ENCODE measurements at places on chromosomes 11 and 22.
A peak's percentile ranks its signal among the peaks of the same experiment; 100 is the strongest.

DNA sequence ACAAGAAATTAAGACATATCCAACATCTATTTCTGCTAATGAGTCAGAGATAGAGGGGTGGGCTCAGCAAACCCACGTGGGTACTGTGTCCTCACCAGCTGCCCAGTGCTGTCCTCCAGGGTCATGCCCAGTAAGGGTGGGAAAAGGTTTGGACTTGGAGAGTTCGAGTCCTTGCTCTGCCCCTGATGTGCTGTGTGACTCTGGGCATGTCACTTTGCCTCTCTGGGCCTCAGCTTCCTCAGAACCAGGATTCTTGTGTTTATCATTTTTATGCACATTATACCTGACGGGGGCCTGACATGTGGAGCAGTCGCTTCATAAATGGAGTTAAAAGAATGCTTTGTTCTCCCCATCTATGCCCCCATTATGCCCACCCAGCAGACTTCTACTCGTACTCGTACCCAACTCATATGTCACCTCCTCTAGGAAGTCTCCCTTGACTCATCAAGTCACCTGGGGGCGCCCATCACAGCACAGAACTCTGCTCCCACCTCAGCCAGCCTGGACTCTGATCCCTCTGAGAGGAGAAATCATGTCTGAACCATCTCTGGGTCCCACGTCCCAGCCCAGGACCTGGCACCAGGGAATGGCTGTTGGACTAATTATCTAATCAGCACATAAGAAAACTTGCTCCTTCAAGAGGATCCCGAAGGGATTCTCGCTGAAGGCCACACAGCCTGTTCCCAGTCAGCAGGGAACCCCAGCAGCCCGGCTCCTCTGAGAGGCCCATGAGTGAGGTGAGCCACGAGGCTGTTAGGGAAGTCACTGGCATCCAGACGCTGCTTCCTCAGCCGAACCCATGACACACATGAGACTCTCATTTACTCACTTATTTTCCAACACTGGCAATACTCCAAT is 38.7 kb upstream of the TSKU start:
- H3K36me3 ChIP-seq = no peaks in the 10 kb centered on the region
- no peak for DNase-seq
- no peak overlapping the region for H3K4me3 ChIP-seq
- peaks cover 6% of the 10 kb centered on the region for H3K27me3 ChIP-seq
- H3K4me1 ChIP-seq = no peaks in the 10 kb centered on the region
- H3K27ac ChIP-seq = no peak overlapping the region

GRCh38 chr11:60307507-60308195 is 19.4 kb upstream of the MS4A6E start:
- no peaks in the 10 kb centered on the region for H3K27me3 ChIP-seq
- no peak overlapping the region for H3K27ac ChIP-seq
- no peaks in the 10 kb centered on the region for H3K36me3 ChIP-seq
- peaks cover 7% of the 10 kb centered on the region for H3K4me1 ChIP-seq
- no peak overlapping the region for H3K4me3 ChIP-seq

DNA sequence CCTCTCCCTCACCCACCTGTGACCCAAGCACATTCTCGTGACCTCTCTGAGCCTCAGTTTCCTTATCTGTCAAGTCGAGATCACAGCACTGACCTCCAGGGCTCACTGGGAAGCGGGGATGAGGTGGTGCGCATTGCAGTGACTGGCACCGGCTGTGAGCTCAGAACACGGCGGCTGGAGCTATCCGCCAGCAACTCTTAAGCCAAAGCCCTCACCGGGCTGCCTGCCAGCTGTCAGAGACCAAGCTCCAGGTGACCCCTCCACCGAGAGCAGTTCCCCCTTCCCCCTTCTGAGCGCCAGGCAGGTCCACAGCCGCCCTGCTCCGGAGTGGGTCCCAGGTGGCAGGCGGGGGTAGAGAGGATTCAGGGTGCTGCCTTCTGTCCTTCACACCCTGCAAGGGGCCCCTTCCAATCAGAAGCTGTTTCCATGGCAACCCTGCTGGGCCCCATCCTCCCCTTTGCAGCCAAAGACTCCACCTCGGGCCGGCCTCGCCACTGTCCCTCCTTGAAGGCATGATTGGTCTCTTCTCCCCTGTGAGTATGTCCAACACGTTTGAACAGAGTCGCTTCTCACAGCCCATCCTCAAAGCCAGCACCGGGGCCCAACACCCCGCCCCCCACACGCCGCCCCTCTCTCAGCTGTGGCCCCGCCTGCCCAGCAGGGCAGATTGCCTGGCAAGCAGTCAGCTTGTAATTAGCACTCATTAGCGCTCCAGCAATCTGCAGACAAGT is 98.7 kb downstream of the WNT7B start:
- H3K4me1 ChIP-seq = no peaks in the 10 kb centered on the region
- no peak overlapping the region for H3K27ac ChIP-seq
- no peak overlapping the region for H3K4me3 ChIP-seq
- H3K27me3 ChIP-seq = peaks cover 17% of the 10 kb centered on the region
- H3K36me3 ChIP-seq = no peaks in the 10 kb centered on the region
- DNase-seq = no peak

DNA sequence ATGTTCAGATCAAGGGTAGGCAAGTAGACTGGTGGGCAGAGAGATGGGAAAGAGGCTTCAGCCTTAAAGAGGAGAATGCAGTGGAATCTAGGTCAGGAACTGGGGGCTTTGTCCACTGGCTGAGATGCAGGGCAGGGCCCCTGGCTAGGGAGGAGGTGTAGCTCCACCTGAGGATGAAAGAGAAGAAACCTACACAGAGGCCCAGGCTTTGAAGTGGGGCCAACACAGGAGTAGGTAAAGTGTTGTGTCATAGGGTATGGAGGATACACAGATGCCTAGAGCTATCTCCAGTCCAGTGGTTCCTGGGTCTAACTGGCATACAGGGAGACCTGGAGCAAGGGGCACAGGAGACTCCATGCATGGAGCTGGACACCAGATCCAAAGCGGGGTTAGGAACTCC is 73.5 kb downstream of the RASSF10 start:
- no peaks in the 10 kb centered on the region for H3K36me3 ChIP-seq
- no peaks in the 10 kb centered on the region for H3K4me1 ChIP-seq
- DNase-seq = no peak
- H3K27ac ChIP-seq = no peak overlapping the region

DNA sequence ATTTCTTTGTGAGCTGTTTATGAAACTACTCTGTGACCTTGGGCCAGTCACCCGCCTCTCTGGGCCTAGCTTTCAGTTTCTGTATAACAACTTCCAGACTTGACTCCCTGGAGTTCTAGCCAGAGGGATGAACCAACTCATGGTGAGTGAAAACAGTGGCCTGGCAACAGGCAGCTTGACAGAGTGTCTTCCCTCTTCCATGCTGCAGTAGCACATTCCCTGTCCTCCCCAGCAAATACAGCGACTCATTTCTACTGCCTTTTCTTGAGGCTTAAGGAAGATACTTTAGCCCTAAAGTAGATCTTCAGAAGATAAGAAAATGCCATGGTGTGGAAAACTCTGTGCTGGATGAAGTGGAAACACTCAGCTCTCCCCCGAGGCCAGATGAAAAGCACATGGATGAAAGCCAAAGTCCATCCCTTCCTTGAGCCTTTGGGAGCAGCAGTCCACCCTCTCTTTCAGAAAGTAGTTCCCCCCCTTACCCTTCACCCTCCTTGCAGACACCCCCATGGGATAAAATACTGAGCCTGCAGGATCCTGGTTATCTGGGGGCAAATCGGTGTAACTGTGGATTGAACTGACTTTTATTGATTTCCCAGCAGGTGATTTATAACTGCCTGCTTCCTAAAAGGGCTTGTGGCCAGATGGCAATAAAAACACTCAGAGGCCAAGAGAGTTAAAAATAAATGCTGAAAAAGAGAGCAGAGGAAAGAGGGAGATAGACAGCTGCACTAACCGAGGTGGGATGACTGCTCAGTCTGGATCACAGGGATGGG is 24.1 kb downstream of the IRAG1 start:
- H3K4me1 ChIP-seq = peaks cover 9% of the 10 kb centered on the region
- no peak for DNase-seq
- peaks cover 23% of the 10 kb centered on the region for H3K27me3 ChIP-seq
- no peak overlapping the region for H3K27ac ChIP-seq

DNA sequence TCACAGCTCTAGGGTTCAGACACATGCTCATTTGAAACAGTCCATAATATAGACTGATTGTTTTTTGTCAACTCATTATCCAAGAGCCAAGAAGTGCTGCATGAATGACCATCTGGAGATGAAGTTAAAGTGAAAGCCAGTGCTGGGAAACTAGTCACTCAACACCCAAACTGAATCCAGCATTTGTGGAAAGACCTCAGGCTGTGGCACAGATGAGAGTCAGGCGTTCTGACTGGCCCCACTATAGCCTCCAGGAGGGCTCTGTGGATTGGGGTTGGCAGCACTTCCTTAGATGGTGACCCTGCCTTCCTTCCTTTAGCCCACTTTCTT is 2.1 kb downstream of the FEZ1 start:
- H3K36me3 ChIP-seq = no peaks in the 10 kb centered on the region
- peaks cover 50% of the 10 kb centered on the region for H3K27me3 ChIP-seq
- H3K4me1 ChIP-seq = peaks cover 22% of the 10 kb centered on the region
- H3K27ac ChIP-seq = no peak overlapping the region
- peak overlapping the region; percentile 86 for H3K4me3 ChIP-seq

DNA sequence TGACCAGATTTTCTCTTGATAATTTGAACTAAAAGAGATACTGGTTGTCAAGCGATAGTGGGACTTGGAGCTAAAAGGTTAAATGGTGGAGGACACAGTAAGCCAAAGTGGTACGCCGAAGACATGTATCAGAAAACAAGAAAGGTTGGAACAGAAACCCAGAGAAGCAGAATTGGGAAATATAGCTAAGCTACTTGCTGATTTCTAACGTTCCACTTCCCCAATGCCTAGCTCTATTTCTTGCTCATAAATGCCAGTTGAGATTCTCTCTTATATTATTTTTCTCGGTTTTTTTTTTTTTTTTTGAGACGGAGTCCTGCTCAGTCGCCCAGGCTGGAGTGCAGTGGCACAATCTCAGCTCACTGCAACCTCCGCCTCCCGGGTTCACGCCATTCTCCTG is 12.7 kb downstream of the TMEM41B start:
- peak overlapping the region; percentile 26 for H3K27ac ChIP-seq
- H3K36me3 ChIP-seq = no peaks in the 10 kb centered on the region
- no peak overlapping the region for H3K4me3 ChIP-seq
- H3K27me3 ChIP-seq = no peaks in the 10 kb centered on the region
- peaks cover 14% of the 10 kb centered on the region for H3K4me1 ChIP-seq

GRCh38 chr11:69647761-69648497 is 7.0 kb downstream of the CCND1 start:
- no peak overlapping the region for H3K27ac ChIP-seq
- H3K27me3 ChIP-seq = no peaks in the 10 kb centered on the region
- DNase-seq = no peak

DNA sequence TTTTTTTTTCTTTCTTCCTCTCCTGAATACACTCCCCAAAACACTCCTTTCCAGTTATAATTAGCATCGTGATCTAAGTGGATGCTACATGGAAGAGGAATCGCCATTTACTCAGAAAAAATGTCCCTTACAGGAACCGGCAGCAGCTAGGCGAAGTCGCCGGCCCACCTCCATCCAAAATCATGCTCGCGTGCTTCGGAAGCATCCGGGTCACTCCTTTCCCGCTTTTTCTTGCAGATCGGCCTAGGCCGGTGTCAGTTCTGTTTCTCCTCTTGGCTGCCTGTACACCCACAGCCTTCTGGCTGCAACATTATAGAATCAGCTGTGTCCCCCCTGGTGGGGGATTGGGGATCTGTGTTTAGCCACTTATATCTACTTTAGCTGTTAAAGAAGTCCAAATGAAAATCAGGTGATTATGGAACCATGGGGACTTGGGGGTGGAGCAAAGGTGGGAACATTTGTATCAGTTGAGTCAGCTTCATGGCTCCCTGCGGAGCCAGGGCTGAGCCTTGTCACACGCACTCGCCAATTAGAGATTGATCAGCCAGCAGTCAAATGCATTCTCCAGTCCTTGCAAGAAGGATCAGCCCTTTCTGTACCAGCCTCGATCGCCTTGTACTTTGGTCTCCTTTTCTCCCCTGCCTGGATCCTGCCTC is 36.3 kb downstream of the ASRGL1 start:
- H3K27me3 ChIP-seq = no peaks in the 10 kb centered on the region
- no peaks in the 10 kb centered on the region for H3K36me3 ChIP-seq
- H3K4me3 ChIP-seq = no peak overlapping the region
- H3K4me1 ChIP-seq = peaks cover 16% of the 10 kb centered on the region

DNA sequence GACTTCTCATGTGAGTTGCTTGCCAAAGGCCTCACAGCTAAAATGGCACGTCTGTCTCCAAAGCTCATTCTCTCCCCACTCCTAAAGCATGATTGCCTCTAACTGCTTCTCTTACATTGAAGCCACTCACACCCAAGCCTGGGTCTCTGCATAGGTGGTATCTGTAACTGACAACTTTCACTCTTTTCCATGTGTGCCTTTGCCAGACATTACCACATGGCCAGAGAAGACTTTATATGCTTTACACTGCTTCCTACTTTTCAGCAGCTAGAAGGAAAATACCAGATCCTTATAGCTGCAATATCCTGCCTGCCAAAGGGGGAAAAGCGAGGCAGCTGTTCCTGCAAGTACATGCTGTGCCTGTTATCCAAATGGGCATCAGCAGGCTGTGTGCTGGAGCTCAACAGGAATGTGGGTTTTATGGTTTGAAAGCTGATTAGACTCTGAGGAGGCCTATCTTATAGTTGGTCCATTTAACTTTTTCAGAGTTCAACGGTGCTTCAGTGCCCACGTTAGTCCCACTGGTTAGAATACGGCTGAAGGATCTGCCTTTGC is 547.1 kb downstream of the RAB38 start:
- H3K4me1 ChIP-seq = no peaks in the 10 kb centered on the region
- H3K4me3 ChIP-seq = no peak overlapping the region
- H3K27me3 ChIP-seq = no peaks in the 10 kb centered on the region
- DNase-seq = no peak
- H3K27ac ChIP-seq = no peak overlapping the region
